Smooth muscle cell of the pulmonary artery (primary cell): ENCODE measurements at places on chromosomes 16 and 17. TPM values are rescaled to one million over a fixed set of nuclear protein-coding genes. Genes with fewer than 3 reads are reported as not detected.

HOXB4 gene
- 3.1 and 4.6 TPM in 2 replicates for total RNA-seq

CFAP20 gene
- total RNA-seq: 27.6 and 29.8 TPM in 2 replicates

IL21R gene
- 1.2 and 2.2 TPM in 2 replicates for total RNA-seq

CDH13 gene
- total RNA-seq: 175 and 425 TPM in 2 replicates

TMEM235 gene
- total RNA-seq: not detected in 2 replicates

GINS2 gene
- 1.2 and 2.8 TPM in 2 replicates for total RNA-seq

PRSS8 gene
- total RNA-seq: not detected in 2 replicates

KCNH6 gene
- total RNA-seq: not detected in 2 replicates

CSH1 gene
- not detected in 2 replicates for total RNA-seq

DRC7 gene
- 0.07 and 0.13 TPM in 2 replicates for total RNA-seq

RNF222 gene
- not detected in 2 replicates for total RNA-seq

CDRT15 gene
- not detected in 2 replicates for total RNA-seq

NPIPB6 gene
- total RNA-seq: 0.85 and 0.89 TPM in 2 replicates

NPIPB9 gene
- total RNA-seq: 0.72 and 1.7 TPM in 2 replicates

MMP15 gene
- total RNA-seq: 2.4 and 4.3 TPM in 2 replicates
